Stimulated activated CD8-positive, alpha-beta memory T cell treated with anti-CD3 and anti-CD28 coated beads, Interleukin-4, amount 100 ng/mL, for 24 hours (primary cell): ENCODE measurements at places on chromosomes 4 and X.

DNA sequence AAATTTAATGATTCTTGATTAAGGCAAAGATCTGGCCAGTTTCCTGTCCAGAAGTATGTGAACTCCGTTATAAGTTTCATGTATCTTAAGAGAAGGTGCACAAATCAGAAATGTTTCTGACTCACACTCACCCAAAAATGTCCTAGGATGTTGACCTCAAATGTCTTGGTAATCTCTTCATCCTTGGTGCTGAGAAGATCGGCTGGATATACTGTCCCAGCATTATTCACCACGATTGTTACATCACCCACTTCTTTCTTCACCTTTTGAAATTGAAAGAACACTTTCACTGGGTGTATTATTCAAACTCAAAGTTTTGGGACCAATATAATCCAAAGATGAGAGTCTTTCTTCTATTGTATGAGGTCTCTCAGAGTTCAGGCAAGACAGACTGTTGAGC, 5.7 kb downstream of the HSD17B13 start:
- DNase-seq, result no peak

- no peak for DNase-seq
Observed at GRCh38 chr4:72314869-72315268, 254.2 kb downstream of the ADAMTS3 start.

- DNase-seq, result no peak
Observed at GRCh38 chrX:17375637-17376430, 834 bp downstream of the NHS start.

GRCh38 chr4:26907731-26908599, 47.3 kb downstream of the STIM2 start:
- no peak for DNase-seq

DNA sequence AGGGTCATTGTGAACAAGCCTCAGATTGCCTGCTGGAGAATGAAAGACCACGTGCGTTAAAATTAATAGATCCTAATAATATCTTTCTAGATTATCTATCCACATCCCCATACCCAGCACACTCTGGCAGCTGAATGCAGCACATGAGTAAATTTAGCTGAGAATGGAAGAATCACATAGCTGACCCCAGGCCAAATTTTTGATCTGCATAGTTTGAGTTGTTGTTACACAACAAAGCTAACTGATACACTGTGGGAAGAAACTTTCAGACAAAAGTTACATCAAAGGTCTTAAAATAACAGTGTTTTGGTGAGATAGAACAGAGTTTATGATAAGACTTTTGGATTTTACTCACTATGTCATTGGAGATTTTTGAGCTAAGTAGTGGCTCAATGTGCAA, 72.4 kb upstream of the ANXA10 start:
- no peak for DNase-seq

DNA sequence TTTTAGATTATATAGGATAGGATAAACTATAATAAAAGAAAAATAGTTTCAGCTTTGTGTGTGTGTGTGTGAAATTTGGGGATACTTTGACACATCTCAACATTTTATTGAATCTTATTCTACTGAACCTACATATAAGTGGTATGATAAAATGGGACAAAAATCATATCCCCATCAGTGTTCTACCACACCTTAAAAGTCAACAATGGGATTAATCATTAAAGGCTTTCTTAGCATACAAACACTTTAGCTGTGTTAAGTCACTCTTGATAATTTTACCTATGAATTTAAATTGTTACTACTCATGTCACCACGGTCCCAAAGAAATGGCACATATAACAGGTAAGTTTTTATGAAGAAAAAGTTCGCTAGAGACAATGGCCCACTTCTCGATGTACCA, 37.7 kb upstream of the LRBA start:
- no peak for DNase-seq

GRCh38 chr4:40122941-40123340, 66.3 kb downstream of the N4BP2 start:
- DNase-seq, result no peak

- DNase-seq, result no peak
Observed at GRCh38 chrX:123331859-123332258, 147.8 kb downstream of the GRIA3 start.

DNA sequence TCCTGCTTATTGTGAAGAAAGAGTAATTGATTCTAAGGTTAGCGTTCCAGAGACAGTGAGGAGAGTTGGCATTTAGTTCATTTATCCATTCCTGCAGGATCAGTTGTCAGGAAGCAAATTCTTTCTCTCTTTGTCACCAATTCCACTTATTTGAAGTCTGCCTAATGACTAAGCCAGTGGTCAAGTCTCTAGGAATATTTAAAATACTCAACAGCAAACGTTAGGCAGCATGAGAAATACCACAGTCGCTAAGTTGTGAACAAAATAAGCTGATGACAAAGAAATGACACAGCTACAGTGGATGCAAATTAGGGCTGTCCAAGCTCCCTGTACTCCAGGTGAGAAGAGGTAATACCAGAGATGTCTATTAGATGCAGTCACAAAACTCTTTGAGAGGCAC, 6.6 kb upstream of the MAGEB17 start:
- no peak for DNase-seq

GRCh38 chr4:168743601-168744000, 246.7 kb downstream of the PALLD start:
- DNase-seq, result no peak

- no peak for DNase-seq
Observed at GRCh38 chrX:74509989-74510388, 88.7 kb downstream of the SLC16A2 start.

- DNase-seq, result no peak
Observed at GRCh38 chr4:188683571-188683970, 544.3 kb downstream of the TRIML1 start.

DNA sequence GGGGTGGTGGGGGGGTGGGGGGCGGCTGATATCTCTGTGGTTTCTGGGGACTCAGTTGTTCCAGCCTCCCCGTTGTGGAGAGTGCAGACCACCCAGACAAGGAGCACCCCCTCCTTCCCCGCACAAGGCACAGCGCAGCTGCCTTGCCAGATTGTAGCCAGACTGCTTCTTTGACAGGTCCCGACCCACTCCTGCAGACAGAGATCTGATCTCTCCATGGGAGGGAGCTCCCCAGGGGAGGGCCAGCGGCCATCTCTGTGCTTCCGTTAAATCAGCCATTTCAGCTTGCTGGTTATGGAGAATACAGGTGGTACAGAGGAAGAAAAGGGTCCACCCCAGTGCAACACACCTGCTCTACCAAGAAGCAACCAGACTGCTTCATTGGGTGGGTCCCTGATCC, 80.8 kb downstream of the FGF16 start:
- no peak for DNase-seq

DNA sequence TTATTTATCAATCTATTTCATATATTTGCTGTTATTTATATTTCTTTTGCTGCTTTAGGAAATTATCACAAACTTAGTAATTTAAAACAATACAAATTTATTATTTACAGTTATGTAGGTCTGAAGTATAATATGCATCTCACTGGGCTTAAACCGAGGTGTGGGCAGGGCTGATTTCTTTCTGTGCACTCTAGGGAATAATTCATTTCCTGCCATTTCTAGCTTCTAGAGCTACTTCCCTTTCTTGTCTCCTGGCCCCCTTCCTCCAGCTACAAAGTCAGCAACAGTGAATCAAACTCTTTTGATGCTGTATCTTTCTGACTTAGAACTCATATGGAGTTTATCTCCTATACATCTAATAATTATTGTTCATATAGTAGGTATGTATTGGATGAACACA, 303.5 kb upstream of the ARSJ start:
- DNase-seq, result no peak

GRCh38 chr4:21757248-21757647, 191.3 kb downstream of the KCNIP4 start:
- no peak for DNase-seq

DNA sequence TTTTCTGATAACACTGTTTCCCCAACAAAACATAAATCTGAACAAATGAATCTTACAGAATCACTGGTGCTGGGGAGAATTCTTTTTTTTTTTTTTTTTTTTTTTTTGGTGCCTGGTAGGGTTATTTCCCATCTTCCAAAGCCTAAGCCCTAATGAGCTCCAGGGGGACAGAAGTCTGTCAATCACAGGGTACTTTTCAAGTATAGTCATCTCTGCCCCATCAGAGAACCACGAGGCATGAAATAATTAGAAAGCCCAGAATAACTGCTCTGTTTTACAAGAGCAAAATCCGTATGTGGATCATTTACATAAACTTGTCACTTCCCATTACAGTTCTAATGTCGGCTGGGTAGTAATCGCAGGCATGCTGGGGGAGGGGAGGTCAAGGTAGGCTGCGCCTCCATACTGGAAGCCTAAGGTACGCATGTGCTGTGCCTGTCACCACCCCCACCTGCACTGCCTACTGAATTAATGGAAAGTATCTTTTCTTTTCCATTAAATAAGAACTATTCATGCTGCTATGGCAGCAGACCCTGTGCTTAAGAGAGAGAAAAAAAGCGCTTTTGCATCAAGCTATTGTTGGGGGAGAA, 164.7 kb upstream of the LEF1 start:
- no peak for DNase-seq

DNA sequence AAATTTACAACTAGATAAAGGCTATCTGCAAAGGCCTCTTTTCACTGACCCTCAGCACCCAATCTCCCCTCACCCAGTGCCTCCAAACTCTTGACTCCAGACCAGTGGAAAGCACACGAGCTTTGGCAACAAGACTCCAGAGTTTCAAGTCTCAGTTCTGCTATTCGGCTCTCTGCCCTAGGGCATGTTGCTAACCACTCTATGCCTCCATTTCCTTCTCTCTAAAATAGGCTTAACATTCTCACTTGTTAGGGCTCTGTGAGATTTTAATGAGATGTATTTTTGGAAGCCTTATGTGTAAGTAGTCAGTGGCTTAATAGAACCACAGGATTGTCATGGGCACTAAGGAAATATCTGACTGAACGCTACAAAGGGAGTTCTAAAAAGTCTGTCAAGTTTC, 116.5 kb upstream of the IQCM start:
- no peak for DNase-seq

DNA sequence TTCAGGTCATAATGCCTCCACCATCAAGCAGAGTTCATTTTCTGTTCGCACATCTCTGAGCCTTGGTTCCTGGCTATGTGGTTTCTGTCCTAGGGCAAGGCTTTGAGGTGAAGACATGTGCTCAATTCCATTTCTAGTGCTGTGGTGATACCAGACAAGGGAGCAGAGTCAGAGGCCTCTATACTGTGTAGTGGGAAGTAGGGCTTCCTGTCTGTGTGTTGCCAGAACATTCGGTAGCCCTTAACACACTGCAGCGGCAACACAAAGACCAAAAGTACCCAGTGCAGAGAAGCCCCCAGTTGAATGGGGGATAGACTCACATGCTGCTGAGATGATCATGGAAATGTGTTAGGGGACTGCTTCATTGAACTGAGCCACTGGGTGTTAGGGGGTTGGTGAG, 56.4 kb downstream of the STARD8 start:
- DNase-seq, result no peak

DNA sequence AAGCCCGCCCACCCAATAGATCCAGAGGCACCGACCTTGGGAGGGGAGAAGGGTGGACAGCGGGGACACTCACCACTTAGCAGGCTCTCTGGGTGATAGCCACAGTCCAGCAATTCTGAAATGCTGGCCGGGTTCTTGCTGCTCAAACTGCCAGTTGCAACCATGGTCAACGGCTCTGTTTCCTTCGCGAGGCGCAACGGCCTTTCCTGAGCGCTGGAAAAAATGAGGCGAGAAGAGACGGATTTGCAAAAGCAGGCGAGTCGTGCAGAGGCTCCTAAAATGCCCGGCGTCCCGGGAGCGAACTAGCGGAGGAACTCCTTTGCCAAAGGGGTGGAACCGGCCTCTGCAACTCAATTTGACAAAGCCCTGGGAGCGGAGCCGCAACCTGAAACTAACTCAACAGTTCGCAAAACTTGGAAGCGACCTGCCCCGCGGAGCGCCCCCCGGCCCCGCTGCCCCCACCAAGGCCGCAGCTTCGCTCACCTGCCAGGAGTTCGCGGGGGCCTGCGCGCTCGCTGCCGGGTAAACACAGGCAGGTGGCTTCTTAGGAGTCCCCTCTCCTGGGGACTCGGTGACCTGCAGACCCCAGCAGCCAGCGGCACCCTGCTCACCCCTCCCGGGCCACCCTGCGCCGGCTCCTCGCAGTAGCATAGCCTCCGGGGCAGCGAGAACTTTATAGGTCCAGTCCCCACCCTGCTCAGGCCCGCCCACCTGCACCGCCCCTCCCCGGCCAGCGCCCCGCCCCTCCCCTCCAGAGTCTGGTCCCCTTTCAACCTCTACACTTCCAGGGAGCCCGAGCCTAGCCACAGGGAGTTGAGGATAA, at the start of gene DDIT4L:
Gene DDIT4L, minus strand, starts transcription at position 649 of the 823 bp plus-strand sequence. Its CDS starts 485 bp downstream, at position 164.
- DNase-seq, result peak; percentile 9

DNA sequence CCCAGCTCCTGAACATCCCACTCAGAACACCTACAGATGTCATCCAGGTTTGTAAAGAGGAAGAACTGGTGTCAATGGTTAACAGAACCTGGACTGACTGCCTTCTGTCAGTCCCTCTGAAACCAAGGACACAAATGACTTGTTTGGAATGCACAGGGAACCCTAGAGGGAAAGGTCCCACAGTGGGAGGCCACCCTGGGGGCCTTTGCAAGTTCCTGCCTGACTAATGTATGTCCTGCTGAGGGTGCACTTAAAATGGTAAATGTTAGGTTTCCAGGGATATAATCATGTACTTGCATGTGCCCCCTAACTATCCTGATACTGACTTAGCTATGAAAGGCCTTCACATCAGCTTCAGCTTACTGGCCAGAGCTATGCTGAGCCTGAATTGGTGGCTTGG, 15.0 kb upstream of the XAGE2 start:
- no peak for DNase-seq

DNA sequence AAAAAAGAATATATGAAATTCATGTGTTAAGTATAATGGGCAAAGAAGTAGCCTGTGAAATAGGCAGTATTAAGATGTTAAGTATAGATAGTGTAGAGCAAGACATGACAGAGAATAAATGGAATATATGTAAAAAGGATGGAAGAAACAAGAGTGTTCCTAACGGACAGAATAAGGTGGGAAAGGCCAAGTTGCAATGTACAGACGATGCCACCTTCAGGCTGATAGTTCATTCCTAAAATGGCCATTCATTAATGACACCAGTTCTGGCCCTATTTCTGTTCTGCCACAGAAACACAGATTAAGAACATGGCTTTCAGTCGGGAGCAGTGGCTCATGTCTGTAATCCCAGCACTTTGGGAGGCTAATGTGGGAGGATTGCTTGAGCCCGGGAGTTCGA, 4.4 kb upstream of the FAM184B start:
- DNase-seq, result no peak

- no peak for DNase-seq
Observed at GRCh38 chr4:181775298-181775697, 467.9 kb upstream of the TENM3 start.

GRCh38 chr4:94011190-94011589, 182.6 kb downstream of the ATOH1 start:
- no peak for DNase-seq

GRCh38 chr4:163109967-163110366, 56.7 kb downstream of the NAF1 start:
- no peak for DNase-seq

DNA sequence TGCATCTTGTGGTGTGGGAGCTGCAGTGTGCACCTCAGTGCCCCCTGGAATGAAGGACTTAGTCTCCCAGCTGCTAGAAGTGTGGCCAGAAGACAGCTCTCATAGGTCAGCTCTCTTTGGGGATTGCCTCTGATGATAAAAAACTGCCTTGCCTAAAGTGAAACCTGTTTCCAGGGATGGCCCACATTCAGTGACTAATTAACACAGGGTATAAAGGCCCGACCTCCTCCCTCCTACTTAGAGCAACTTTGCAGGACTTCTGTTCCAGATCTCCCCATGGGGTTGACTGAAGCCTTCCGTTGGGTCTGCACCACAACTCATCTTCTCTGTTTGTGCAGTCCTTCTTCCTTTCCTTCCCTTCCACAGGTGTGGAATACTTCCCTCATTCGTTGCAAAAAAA, 53.2 kb downstream of the SPINK2 start:
- DNase-seq, result no peak
